Memory B cell (primary cell): ENCODE measurements at places on chromosomes 2 and 18.

DNA sequence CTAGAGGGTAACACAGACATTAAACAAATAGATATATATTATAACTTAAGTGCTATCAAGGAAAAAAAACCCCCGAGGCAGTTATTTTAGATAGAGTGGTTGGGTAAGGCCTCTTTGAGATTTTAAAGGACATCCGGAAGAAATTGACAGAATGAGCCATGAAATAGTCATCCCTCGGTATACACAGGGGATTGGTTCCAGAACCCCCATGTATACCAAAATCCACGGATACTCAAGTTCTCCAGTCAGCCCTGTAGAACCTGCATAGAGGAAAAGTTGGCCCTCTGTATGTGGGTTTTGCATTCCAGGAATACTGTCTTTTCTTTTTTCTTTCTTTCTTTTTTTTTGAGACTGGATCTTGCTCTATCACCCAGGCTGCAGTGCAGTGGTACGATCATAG, 2.0 kb downstream of the DHX57 start:
- DNase-seq = no peak

GRCh38 chr2:112776113-112776512, 8.2 kb downstream of the IL1A start:
- DNase-seq = no peak

DNA sequence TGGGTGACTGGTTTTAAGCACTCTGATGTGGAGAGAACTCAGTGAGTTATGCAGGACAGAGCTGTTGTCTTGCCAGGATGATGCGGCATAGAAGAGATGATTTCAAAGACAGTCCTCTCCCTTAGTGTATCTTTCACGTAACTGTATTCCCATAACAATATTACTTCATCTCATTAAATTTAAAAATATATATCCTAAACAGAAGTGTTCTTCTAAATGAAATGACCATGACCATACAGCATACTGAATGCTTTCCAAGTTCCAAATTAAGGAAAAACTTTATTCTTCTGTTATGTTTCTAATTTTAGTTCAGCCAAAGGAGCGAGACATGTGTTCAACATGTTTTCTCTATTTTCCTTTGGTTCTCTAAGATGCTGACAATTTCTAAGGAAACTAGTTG, 600.1 kb upstream of the FSHR start:
- DNase-seq = no peak

DNA sequence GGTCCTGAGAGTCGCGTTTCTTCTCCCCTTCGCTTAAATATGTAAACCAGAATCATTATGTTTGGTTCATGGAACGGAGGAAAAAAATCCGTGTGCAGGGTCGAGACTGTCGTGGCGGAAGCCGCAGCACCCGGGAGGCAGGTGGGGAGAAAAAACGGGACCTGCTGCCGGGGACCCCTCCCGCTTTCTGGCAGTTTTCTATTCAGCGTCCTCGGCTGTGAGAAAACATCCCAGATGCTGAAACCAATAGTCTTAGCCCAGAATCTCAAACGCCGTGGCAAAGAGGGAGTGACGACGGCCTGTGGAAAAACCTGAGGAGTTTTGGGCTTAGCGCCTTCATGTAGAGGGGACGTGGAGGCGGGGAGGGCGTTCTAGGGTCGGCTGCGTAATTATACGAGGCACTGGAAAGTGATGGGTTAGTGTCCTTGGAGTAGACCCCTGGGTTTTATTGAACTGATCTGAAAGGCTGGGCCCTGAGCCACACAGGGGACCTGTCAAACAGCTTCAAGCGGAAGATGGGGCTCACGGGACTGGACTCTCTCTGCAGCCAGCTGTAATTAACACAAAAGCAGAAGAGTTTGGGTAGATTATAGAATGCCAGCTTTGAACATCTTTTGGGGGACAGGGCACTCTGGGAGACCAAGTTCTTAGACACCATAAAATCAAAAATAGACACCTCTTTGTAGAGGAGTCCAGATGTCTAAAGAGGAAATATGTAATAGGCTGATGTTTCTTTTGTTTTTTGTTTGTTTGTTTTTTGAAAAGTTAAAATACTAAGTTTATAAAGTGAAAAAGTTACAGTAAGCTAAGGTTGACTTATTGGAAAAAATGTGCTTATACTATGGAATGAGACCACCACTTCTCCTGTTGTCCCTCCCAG, 834 bp upstream of the BUB1 start:
- peak; percentile 24 for DNase-seq

DNA sequence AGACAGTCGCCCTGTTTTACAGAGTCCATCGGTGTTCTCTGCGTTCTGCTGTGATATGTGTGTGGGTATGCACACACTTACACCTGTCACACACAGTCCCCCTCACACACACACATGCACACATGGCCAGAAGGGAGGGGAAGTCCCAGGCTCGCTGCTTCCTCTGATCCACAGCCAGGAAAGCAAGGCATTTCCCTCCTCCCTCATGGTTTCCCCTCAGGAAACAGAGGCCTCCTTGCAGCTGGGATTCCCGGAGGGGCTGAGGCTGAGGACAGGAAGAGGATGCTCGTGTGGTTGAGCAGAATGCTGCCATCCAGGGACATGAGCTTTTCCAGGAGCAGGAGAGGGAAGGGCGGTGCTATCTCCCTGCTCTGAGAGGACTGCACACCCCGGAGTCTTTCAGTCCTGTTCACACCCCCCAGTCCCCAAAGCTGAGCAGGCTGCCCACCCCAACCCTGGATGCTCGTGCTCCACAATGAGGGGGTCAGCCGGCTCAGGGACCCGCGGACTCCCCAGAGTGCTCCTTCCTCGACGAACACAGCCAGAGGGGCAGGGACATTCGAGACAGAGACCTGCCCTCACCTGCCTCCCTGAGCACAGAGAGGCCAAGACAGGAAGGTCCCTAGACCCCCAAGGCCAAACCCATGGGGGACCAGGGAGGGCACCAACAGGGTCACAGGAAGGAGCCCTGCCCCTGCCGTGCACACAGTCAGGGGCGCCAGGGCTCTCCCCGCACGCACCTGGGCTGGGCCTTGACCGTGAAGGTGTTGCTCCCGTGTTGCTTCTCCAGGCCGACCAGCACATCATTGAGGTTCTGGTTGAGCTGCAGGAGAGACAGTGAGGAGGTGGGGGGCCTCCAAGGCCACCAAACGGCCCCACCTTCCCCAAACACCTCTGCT, 45.3 kb downstream of the BIN1 start:
- DNase-seq = no peak

GRCh38 chr18:29002747-29003146, 825.8 kb upstream of the CDH2 start:
- DNase-seq = no peak

GRCh38 chr18:13442451-13442850, 223.9 kb downstream of the LDLRAD4 start:
- DNase-seq = no peak

GRCh38 chr18:76687304-76687962, 134.9 kb upstream of the ZNF236 start:
- no peak for DNase-seq
